Cortex of kidney (tissue), 1 donor: ENCODE measurements at places on chromosomes 13 and 19.

DNA sequence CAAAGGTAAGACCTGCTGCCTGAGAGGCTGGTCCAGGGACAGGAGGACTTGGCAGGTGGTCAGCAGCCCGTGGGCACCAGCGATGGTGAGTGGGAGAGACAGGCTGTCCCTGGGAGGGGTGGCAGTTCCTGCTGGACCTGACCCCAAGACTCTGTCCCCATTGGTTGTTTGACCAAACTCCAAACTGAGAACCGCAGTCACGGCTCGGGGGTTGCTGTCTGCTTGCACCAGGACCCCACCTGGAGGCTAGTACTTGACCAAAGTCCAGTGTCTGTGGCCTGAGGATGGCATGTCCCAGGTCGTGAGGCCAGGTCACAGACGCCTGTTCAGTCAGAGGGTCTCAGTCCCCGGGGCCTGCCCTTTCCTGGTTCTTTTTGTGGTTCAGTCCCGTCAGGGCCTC lies 9.9 kb upstream of the ZNF14 start:
- DNase-seq = no peak

GRCh38 chr19:38556521-38557174 lies 61.1 kb downstream of the MAP4K1 start:
- DNase-seq = no peak

- no peak for DNase-seq
Observed at GRCh38 chr13:114068656-114069318, 63.6 kb downstream of the RASA3 start.

GRCh38 chr19:18117364-18117691 lies 19.8 kb downstream of the MAST3 start:
- no peak for DNase-seq

- DNase-seq = no peak
Observed at GRCh38 chr13:32824675-32825074, 191.5 kb upstream of the KL start.

DNA sequence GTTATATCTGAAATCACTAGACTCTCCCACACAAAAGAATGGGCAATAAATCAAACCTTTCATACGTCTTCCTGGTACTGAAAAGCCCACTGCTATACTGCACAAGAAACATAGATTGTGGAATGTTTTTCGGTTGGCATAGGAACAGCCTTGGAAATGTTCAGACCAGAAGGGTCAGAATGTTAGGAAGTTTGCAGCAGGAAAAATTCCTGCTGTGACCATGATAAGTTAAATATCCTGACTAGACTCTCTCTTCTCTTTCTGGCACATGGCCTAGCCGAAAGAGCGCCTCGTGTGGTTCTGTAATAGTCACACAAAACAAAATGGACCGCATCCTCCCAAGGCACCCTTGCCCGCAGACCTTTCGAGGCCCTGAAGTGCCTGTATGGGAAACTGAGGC lies 427.2 kb downstream of the COG6 start:
- DNase-seq = no peak

GRCh38 chr19:18259893-18260292 lies 14.4 kb downstream of the IQCN start:
- no peak for DNase-seq

- DNase-seq = no peak
Observed at GRCh38 chr19:5719274-5719960, 529 bp downstream of the LONP1 start.

DNA sequence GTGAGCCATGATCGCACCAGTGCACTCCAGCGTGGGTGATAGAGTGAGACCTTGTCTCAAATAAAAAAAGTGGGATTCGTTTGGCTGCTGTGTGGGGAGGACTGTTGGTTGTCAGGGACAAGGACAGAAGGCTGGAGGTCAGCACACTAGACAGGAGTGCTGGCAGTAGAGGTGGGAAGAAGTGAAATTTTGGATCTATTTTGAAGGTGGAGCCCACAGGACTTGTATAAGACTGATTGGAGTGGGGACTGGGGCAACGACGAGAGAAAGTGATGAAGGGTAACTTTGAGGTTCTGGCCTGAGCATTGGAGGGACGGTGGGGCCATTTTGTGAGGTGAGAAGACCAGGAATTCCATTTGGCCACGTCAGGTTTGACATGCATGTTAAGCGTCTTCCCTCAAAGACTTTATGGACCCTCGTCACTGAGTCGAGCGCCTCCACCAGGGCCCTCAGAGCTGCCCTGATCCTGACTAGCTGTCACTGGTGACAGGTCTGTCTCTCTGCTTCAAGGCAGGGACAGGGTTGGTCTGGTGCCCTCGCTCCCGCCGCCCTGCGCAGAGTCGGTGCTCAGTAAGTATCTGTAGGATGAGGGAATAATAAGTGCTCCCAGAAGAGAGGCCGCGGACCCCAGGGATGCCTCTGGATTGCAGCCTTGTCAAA lies 673 bp downstream of the CTU1 start:
- DNase-seq = no peak

GRCh38 chr13:112968380-112968909 lies 569 bp upstream of the MCF2L start:
- no peak for DNase-seq

DNA sequence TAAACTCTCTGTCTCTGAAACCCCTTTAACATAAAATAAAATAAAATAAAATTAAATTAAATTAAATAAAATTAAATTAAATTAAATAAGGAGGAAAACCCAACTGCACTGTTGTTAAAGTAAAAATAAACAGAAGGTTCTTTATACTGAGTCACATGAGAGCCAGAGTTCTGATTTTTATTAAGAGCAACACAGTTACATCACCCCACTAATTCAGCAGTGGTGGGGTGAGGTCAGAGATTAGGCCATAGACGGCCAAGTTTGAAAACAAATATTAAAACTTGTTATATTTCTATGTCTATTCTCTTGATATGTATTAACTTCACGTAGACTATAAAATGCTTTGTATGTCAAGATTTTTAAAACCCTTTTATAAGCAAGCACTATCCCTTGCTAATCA lies 59.5 kb downstream of the MYCBP2 start:
- no peak for DNase-seq

DNA sequence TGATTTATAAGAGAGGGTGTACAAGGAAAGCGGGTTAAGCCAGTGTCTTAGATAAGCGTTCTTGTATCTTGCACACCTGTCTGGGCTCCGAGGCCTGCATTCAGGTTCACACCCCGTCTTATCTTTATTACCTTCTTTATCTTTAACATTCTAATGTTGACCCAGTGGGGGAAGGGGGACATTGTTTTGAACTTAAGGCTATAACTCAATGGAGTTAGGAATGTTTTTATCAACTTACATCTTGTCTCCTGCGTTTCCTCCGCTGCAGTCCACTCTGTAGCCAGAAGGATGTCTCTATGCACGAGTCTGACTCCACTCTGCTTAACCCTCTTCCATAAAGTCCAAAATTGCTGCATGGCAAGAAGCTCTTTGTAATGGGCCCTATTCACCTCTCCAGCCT lies 71.2 kb downstream of the FGF9 start:
- DNase-seq = no peak

DNA sequence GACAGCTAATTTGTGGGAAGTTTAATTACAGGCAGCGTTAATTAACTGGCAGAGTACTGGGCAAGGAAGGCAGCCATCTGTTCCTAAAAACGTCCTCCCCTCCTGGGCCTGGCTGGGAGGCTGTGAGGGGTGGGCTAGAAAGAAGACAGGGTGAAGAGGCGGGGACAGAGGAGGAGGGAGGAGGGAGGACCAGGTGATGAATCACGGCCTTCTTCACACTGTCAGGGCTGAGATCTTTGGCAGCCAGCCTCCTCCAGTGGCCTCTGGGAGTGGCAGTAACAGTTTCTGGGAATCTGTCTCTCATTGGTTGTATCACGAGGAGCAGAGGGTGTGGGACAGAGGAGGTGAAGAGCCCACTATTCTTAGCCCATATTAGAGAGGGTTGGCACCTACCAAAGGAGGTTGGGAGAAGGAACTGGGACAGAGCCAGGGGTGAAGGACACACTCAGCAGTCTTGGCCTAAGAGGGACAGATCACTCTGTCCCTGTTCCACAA lies 9.6 kb upstream of the ZNRF4 start:
- no peak for DNase-seq

DNA sequence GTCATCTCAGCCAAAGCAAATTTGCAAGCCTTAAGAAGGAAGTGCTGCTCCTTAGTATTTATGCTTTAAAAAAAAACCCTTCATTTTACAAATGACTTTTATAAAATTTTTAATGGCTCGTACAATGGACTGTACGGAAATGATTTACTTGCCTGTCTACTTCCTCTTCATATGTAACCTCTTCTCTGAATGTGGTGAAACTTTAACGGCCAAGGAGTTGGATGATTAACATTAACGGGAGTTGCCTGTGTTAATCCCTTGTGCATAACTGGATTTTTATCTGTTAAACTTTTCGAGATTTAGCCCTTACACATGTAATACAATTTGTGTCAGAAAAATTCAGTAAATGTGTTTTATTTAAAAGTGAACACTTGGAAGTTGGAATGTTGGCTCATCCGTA lies 429.4 kb downstream of the TBC1D4 start:
- no peak for DNase-seq

GRCh38 chr13:98480915-98481877 lies 95.7 kb downstream of the STK24 start:
- DNase-seq = no peak

- no peak for DNase-seq
Observed at GRCh38 chr13:21231426-21231940, 55.0 kb downstream of the MRPL57 start.

DNA sequence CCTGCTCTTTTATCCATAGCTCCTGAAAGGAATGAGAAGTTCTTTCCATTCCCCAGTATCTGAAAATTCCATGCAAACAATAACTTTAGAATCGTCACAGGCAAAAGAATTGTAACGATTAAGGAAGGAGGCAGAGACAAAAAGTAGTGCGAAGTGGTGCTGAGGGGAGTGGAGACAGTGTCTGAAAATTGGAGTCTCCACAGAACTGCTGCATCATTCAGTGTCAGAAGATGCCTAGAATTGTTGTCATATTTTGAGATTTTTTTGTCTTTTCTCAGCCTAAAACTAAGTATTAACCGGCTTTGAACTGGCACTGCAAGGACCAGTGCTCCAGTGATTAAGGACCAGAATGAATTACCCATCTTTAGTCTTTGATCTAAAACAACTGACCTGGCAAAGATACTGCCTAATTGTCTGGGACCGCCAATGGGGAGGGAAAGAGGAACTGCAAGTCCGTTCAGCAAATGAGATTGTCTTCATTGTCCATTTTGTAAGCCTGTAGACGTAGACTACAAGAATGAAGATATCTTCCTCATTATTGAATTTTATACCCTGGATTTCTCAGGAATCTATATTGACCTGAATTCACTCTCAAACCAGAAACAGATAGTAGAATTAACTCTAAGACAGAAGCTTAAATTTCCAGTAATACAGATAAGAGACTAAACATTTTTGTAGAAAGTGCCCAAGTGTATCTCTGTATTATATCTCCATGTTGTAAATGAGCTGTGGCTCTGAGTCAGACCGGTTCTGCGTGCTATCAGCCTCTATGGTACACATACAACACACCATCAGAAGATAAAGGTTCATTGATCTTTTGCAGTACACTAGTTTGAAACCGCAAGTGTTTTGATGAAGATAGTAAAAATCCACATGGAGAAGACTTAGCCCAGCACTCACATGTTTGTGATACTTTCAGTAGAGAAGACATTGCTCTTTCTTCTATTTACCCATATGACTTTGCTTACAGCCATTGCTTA lies 293.2 kb downstream of the EFNB2 start:
- DNase-seq = no peak

GRCh38 chr19:13095393-13095784 lies 7.3 kb downstream of the LYL1 start:
- no peak for DNase-seq

GRCh38 chr13:27293873-27294515 lies 23.4 kb downstream of the RASL11A start:
- DNase-seq = no peak

GRCh38 chr13:52849291-52850071 lies 1.0 kb upstream of the PCDH8 start:
- no peak for DNase-seq

- no peak for DNase-seq
Observed at GRCh38 chr19:18541258-18541991, 1.9 kb downstream of the FKBP8 start.

DNA sequence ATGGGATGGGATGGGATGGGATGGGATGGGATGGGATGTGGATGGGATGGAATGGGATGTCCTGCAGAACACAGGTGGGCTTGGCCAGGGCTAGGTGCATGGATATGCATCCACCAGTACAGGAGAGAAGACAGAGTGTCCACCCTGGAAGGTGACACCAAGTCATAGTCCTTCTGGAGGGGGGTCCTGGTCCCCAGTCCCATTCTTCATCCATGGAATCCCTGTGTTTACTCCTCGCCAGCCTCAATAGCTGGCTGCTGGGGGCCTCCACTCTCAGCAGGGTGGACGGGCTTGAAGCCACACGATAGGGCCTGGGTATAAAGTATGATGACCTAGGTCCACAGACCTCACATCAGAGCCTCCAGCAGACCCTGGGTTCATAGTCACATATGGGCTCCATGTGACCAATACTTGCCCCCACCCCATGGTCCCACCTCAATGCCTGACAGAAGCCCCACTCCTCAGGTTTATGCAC lies 40.1 kb downstream of the RFX2 start:
- DNase-seq = no peak

DNA sequence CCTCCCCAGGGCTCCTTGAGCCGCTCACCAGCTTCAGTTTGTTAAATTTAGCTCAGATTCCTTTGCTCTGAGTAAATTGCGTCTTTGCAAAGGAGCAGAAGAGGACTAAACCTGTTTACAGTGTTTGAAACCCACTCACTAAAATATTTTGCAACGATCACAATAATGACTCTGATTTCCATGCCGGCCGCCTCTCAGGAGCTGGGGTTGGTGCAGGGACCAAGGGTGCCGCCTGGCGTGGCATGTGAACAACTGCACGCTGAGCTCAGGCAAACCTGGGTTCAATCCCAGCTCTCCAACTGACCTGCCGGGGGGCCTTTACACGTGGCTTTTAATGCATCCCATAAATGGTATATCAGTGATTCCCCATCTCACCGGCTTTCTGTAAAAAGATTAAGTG lies 68.7 kb upstream of the CACNA1A start:
- DNase-seq = no peak

GRCh38 chr19:58181902-58182576 lies 822 bp upstream of the ZNF274 start:
- no peak for DNase-seq

DNA sequence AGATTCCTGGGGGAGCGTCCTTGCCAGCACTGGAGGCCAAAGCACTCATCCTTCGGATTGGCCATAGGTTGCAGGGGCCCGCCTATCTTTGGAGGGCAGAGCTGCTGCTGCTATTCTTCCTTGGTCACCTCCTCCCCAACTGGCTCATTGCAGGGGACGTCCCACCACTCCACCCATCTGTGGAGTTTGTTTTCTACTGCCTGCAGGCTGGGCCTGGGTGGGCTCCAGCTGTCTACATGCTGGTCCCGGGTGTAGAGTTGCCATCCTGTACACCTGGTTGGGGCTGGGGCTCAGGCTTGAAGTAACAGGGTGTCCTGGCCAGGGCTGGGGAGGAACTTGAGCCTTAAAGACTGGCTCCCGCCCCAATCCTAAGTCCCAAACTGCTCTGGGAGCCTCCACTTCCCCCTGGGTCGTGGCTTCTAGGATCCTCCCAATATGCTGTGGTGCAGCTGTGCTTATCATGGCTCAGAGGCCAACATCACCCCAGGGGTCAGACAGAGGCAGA lies 2.1 kb downstream of the RNF225 start:
- DNase-seq = no peak

- no peak for DNase-seq
Observed at GRCh38 chr19:2436384-2436783, 9.0 kb upstream of the TIMM13 start.
